ENCODE measurements at places on chromosomes 5 and 9. TPM values are rescaled to one million over a fixed set of nuclear protein-coding genes. Genes with fewer than 3 reads are reported as not detected.

DNA sequence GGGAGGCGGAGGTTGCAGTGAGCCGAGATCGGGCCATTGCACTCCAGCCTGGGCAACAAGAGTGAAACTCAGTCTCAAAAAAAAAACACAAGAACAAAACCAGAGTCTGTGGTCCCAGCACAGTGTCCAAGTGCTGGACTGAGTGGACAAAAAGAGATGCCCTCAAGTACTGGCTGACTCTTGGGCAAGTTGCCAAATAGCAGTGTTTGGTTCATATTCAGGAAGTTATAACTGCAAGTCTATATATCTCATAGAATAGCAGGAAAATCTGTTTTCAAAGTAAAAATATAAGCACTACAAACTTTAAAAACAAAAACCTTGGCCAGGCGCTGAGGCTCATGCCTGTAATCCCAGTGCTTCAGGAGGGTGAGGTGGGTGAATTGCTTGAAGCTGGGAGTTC lies 7.3 kb downstream of the HABP4 start:
- DNase-seq: no peak

DNA sequence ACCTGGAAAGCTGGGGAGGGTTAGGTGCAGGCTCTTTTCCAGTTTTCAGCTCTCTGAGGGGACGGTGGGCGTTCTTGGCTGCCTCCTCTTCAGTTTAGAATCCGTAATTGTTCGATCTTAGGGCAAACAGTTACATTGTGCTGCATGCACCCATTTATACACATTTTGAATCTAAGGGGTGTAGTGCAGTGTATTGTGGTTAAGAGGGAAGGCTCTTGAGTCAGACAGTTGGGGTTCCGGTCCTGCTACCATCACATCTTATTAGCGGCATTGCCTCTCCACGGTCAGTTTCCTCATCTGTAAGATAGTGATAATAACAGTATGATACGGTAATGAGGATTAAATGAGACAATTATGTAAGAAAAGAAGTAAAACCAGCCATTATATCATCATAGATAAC lies 625 bp downstream of the EXOSC2 start:
- DNase-seq: no peak

GRCh38 chr5:72266862-72267261 lies 53.2 kb downstream of the MRPS27 start:
- DNase-seq: no peak

- no peak for DNase-seq
Measured at GRCh38 chr5:170305016-170305645, 7.6 kb upstream of the LCP2 start.

- no peak for DNase-seq
Measured at GRCh38 chr9:116288658-116289057, 135.1 kb downstream of the PAPPA start.

- no peak for DNase-seq
Measured at GRCh38 chr9:134539586-134540194, 101.9 kb upstream of the COL5A1 start.

DNA sequence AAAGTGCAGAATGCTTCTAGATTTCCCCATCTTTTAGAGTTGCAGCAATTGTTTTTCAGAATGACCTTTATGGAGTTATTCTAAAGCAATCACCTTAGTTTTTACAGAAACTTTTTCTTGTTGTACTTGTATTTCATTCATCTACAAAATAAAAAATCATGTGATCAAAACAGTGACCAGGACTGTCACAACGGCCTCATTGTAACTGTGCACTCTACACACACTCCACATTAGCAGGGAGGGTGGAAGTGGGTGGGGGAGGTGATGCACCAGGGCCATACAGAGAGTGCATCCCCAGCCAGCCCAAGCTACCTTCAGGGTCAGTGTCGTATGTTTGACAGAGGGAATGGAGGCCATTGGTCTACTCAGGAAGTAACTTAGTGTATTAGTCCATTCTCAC lies 26.9 kb downstream of the EGFLAM start:
- no peak for DNase-seq

DNA sequence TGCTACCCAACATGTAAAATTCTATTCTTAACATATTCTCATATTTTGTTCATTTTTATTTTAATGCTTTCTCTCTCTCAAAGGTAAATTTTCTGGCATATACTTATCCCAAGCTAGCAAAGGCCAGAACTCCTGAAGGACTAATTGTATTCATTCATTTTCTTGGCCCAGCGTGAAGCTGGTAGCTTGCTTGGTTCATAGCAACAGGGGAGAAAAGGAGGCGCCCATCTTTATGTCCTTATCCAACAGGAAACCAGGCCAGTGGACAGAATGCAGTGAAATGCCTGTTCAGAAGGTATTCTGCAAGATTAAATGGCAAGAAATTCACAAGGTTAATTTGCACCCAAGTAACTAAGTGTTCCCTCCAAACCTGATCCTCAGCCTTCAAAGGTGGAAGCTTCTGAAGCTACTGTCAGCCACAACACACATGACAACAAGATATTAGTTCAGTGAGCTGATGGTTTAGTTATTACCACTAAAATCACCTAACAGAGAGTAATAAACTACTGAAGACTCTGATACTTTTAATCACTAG lies 5.6 kb downstream of the EFNA5 start:
- no peak for DNase-seq

- no peak for DNase-seq
Measured at GRCh38 chr5:93681432-93681831, 60.0 kb downstream of the POU5F2 start.

GRCh38 chr9:115591584-115591984 lies 473.6 kb upstream of the TNC start:
- no peak for DNase-seq

DNA sequence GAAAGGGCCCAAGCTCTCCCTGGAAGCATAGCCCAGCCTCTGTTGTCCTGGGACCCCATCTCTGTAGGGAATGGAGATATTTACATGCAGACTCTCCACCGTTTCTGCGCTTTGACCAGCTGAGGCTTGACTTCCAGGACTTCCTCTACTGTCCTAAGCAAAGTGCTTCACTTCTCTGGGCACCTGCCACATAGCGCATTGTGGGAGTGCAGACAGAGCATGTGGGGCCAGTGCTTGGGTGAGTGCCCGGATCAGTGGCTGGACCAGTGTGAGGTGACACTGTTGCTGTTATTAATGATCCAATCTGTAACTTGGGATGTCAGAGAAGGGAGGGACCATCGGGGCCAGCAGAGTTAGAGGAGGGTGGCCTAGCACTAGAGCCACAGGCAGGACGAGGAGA lies 10.5 kb downstream of the CXCL14 start:
- no peak for DNase-seq

DNA sequence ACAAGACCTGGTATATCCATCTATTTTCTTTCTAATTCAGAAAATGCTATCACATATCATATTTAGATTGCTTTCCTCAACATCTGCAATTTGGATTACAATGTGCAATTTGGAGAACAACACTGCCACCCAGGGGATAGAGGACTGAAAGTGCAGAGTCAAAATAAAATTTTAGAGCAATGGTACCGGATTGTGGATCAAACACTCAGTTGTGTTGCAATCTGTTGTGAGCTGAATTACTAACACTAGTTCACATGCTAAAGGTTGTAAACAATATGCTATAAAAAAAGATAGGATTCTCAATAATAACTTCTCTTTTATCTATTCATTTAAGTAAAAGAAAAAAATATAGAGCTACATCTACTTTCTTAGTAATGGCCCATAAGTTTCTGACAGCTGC lies 11.9 kb upstream of the SRFBP1 start:
- DNase-seq: peak; percentile 21

GRCh38 chr5:139903795-139904565 lies 108.4 kb downstream of the PSD2 start:
- DNase-seq: peak; percentile 69

Gene DNAH5
- 0.20 TPM for total RNA-seq

Gene NXNL2
- total RNA-seq: not detected

Gene CCL27
- total RNA-seq: 1.7 TPM

Gene CAMSAP1
- total RNA-seq: 150 TPM

Gene RORB
- 2.2 TPM for total RNA-seq

Gene RASA1
- 55.1 TPM for total RNA-seq

Gene CDKN2B
- 0.93 TPM for total RNA-seq

Data from glutamatergic neuron (in vitro differentiated cells).